ENCODE measurements at places on chromosomes 4 and X.

- DNase-seq, result no peak
Observed at GRCh38 chr4:2286904-2287593, 25.1 kb upstream of the MXD4 start.

GRCh38 chrX:49175435-49176274 lies 4.0 kb downstream of the PLP2 start:
- DNase-seq, result no peak

GRCh38 chr4:116702949-116703348 lies 382.4 kb downstream of the TRAM1L1 start:
- no peak for DNase-seq

GRCh38 chrX:132876523-132877338 lies 81.7 kb downstream of the HS6ST2 start:
- no peak for DNase-seq

DNA sequence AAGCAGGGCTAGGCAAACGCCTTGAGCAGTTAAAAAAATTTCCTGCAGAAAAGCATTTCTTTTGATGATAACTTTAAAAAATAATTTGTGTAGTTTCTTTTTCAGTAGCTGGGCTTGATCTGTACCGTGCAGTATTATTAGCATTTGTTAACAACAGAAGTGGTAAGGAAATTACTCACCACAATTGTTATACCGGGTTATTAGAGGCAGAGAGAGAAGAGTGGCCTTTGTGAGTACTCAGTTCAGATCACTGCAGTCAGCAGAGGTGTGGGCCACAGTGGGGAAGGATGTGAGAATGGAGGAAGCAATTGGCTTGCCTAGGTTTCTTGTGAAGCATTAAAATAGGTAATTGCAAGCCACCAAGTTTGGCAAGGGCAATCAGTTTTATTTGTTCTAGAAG lies 14.3 kb upstream of the IL21 start:
- no peak for DNase-seq

DNA sequence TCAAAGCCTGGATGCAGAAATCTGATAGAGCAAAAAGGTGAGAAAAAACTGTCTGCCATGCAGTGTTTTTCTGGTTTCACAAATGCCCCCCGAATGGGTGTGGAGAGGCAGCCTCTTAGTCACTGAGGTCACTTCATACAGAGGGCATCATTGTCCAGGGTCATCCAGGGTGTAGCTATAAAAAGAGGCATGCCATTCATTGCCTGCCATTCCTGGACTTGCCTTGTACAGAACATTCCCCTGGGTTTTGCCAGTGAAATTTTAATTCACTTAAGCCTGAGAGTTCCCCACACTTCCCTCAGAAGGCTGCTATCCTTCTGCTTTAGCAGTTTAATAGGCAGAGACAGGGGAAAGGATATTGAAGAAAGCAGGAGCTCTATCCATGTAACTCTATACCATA lies 230.3 kb downstream of the UNC5C start:
- no peak for DNase-seq

DNA sequence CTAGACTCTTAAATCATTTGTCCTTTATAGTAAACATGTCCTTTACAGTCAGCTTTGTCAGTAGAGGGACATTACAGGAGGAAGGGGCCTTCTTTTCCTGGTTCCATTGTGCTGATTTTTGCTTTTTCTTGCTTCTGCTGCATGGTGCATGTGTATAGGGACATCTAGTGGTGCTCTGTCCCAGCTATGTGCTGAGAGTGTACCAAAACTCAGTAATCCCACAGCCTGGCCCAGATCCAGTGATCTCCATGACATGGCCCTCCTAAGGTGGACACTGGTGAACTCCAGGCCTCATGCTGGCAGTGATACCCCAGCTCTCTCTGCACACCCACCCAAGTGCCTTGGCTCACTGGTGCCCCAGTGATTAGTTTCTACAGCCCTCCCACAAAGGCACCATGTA lies 45.2 kb downstream of the MAGEB17 start:
- DNase-seq, result no peak

GRCh38 chr4:128517739-128518510 lies 230.3 kb upstream of the PGRMC2 start:
- DNase-seq, result no peak

GRCh38 chrX:126770179-126770578 lies 49.4 kb upstream of the PRR32 start:
- no peak for DNase-seq

GRCh38 chr4:108331905-108332632 lies 163.3 kb upstream of the LEF1 start:
- no peak for DNase-seq

GRCh38 chr4:77126809-77127208 lies 30.2 kb upstream of the CCNG2 start:
- DNase-seq, result no peak

DNA sequence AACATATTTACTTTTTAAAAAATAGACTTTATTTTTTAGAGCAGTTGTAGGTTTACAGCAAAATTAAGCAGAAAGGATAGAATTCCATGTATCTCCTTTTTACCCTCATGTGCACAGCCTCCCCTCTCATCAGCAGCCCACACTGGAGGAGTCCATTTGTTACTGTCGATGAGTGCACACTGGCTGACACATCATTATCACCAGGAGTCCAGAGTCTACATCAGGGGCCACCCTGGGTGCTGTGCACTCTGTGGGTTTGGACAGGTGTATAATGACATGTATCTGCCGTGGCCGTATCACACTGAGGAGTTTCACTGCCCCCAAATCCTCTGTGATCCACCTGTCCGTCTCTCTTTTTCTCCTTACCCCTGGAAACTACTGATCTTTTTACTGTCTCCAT lies 26.3 kb downstream of the TBC1D14 start:
- no peak for DNase-seq

DNA sequence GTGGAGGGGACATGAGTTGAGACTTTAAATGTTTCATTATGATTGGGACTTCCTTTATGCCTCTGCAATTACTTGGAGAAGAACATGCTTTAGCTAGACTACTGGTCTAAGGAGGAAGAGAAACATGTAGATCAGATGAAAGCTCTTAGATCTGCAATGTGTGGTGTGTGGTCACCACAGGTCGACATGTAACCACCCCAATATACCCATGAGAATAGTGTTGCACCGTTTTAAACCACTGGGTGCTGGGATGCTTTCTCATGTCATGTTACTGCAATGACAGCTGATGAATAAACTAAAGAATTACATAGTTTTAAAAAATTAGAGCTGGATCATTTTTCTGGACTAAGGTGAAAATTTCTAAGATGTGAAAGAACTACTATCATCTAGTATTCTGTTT lies 1039.7 kb downstream of the RAPGEF2 start:
- DNase-seq, result no peak

DNA sequence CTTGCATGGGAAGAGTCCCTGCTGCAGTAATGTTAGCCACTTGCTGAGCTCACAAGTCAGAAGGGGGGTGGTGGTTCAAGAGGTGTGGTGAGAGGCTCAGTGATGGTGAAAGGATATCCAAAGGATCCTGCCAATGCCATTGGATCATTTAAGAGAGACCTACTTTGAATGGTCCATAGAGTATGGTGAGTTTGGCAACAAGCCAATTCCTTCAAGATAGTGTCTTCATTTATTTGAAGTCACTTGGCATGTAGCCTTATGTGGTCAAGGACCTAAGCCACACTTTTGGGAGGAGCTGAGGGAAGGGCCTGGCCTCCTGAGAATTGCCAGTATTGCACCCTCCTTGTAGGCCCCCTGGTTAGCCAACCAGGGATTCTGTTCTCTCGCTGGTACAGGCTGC lies 87.9 kb downstream of the TSPAN7 start:
- DNase-seq, result no peak

DNA sequence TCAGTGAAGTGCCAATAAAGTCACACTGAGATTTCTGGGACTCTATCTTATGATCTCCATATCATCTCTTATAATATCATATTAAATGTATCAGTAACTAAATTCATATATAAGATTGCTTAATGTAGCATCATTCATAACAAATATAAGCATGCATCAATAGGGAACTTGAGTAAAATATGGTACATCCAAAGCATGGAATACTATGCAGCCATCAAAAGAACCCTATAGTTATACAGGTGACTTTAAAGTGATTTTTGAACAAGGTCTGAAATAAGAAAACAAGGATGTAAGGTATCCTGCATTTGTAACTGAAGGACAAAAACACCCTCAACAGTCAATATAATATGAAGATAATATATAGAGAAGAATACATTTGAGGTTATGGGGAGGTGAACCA lies 47.3 kb downstream of the HUWE1 start:
- no peak for DNase-seq

GRCh38 chr4:14410516-14410915 lies 591.8 kb upstream of the CPEB2 start:
- DNase-seq, result no peak

- DNase-seq, result no peak
Observed at GRCh38 chrX:16687514-16687913, 25.0 kb downstream of the CTPS2 start.

GRCh38 chrX:45711231-45711630 lies 510.6 kb upstream of the DIPK2B start:
- DNase-seq, result no peak

- no peak for DNase-seq
Observed at GRCh38 chr4:107299646-107300045, 263.5 kb upstream of the DKK2 start.

- DNase-seq, result no peak
Observed at GRCh38 chr4:24657768-24658617, 73.6 kb upstream of the DHX15 start.

- no peak for DNase-seq
Observed at GRCh38 chrX:115038406-115038805, 21.0 kb upstream of the IL13RA2 start.

- DNase-seq, result no peak
Observed at GRCh38 chrX:74422576-74423288, 1.4 kb downstream of the SLC16A2 start.

GRCh38 chrX:40474205-40474626 lies 106.6 kb upstream of the ATP6AP2 start:
- no peak for DNase-seq

- DNase-seq, result no peak
Observed at GRCh38 chrX:42050345-42050744, 127.0 kb upstream of the CASK start.

DNA sequence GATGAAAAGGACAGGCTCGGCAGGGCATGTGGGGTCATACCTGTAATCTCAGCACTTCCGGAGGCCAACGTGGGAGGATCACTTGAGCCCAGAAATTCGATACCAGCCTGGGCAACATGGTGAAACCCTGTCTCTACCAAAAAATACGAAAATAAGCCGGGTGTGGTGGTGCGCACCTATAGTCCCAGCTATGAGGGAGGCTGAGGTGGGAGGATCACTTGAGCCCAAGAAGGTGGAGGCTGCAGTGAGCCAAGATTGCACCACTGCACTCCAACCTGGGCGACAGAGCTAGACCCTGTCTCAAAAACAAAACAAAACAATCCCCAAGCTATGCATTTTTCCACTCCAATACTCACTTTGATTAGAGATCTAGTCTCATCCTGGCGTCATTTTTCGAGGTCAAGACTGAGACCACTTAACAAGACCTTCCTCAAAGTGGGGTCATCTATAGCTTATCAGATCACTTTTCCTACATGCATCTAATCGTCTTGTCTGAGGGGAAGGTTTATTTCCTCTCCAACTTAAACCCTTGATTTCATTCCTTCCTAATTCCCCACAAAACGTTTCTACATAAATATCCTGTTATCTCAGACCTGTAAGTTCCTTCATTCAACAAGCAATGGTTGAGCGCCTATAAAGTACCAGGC lies 1.3 kb downstream of the NKAP start:
- DNase-seq, result no peak

GRCh38 chr4:73137121-73137520 lies 67.6 kb upstream of the COX18 start:
- no peak for DNase-seq

- peak; percentile 9 for DNase-seq
Observed at GRCh38 chr4:83285055-83285407, 433 bp upstream of the COQ2 start.

DNA sequence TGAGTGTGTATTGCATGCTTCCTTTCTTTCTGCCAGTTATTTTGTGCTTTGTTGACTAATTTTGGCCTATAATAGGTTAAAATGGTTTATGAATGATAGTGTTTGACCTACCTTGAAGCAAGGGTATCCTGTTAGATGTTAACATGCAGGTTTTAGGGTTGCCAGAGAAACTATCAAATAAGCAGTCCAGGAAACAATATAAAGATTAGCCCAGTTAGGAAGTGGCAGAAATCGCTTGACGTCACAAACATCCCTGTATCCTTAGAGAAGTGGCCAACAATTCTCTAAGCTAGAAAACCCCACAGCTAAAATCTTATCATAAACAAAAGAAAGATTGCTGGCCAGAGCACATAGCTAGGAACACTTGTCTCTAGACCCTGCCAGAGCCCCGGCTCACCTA lies 3.8 kb downstream of the NAP1L5 start:
- DNase-seq, result no peak
